ENCODE measurements at places on chromosomes 2 and 18.
A peak's percentile ranks its signal among the peaks of the same experiment; 100 is the strongest.

DNA sequence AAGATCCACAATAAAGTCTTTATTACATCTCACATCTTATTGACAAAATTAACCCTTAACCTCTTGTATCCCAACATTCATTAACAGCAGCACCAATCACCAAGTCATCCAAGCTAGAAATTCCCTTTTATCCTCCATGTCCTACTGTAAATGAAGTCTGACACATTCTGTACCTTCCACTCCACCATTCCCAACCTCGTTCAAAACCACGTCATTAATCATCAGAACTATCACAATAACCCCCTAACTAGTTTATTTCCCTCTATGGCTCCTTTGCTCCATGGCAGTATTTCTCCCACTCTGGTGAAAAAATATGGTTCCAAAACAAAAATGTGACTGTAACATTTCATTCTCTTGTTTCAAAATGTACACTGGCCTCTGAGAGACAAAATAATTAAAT lies 1626.2 kb downstream of the LRP1B start:
- DNase-seq = no peak

DNA sequence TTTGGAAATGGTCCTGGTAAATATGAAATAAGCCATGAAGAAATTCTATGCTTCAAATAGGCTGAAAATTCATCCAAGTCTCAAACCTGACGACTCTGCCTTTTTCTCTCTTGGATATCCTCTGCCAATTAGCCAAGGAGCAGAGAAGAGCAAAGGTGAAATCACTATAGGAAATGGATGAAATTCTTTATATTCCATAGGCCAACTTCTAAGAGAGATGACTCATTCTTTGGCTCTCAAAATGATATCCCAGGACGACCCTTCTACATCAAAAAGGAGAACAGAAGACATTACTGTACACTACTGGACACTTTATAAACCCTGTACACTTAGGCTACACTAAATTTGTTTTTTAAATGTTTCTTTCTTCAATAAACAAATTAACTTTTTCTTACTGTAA lies 22.7 kb downstream of the PDE1A start:
- peak; percentile 63 for DNase-seq

DNA sequence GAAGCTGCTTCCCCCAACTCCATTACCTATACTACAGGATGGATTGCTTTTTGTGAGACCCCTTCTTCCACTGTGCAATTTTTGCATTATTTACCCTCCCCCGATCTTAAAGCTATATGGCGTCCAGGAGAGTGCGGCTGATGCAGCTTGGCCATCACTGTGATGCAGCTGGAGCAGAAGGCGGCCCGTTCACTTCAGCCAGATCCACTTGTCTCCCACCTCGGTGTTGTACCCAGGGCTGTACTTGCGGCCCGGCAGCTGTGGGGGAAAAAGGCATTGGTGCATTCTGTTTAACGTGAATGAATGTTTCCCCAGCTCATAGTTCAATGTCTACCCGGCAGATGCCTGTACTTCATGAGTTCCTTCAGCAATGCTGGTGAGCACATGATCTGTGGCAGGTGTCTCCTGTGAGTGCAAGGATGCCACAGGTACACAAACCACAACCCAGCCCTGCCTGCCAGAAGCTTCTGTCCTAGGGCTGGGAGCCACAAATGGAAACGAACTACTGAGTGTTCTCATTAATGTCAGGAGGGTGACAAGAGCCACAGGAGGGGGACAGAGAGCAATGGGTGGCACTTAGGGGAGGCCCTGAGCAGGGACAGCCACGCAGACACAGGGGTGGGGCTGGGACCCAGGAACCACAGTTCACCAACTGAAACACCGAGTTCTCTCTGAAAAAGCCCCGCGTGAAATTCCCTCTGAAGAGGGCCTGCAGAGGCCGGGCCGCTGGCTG lies 64.0 kb downstream of the NDUFA10 start:
- DNase-seq = no peak

- DNase-seq = no peak
Observed at GRCh38 chr2:168723275-168723899, 79.0 kb upstream of the NOSTRIN start.

- peak; percentile 5 for DNase-seq
Observed at GRCh38 chr2:44844651-44845270, 96.7 kb upstream of the SIX3 start.

- DNase-seq = peak; percentile 31
Observed at GRCh38 chr2:153388246-153388645, 90.3 kb downstream of the RPRM start.

- DNase-seq = no peak
Observed at GRCh38 chr2:33442528-33443079, 33.8 kb upstream of the RASGRP3 start.

DNA sequence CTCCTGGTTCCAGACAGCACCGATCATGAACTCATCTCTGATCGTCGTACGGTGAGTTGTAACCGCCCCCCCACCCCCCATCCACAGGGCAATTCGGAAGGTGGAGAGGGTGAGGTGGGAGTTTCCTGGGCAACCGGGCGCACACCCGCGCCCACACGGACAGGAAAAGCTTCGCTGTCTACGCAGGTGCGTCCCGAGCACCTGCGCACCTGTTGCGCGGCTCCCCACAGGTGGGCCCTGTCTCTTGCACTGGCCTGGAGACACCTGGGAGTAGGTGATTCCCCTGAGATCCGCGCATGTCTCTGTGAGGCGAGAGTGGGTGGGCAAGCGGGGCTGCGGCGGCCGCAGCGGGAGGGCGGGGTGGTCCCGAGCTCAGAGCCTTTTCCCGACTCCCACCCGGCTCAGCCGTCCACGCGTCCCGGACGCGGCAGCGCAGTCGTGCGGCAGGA lies 459 bp upstream of the ATP6V1C2 start:
- no peak for DNase-seq

DNA sequence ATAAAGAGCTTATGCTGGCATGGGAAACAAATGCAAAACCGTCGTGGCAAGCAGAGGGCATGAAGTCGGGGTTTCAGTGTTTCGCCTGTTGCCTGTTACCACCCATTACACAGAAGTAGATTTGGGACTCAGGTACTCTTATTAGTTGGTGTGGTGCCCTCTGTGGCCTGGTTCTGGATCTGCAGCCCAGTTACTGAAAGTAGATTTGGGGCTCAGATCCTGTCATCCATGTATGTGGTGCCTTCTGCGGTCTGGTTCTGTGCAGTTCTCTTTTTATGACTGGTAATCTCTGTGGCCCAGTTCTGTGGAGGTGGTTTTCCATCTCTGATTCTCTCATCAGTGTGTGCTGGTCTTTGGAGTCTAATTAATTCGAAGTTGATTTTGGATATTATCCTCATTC lies 45.2 kb downstream of the ADNP2 start:
- DNase-seq = peak; percentile 32

- no peak for DNase-seq
Observed at GRCh38 chr2:120468136-120468535, 122.2 kb downstream of the INHBB start.

GRCh38 chr2:7983451-7983850 lies 698.4 kb upstream of the ID2 start:
- no peak for DNase-seq

DNA sequence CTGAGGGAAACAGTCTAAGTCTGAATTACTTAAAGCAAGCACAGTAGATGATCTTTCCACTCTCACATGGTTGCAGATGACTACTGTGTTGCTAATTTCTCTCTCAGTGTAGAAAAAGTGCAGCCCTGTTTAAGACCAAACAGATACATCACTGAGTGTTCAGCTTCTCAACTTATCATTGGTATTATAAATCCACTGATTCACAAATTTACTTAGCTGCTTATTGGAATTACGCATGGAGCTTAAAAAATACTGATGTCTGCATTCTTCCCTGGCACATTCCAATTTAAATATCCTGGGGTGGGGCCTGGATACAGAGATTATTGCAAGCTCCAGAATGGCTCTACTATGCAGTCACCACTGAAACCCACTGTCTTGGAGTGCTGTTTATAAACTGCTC lies 411.2 kb downstream of the RND3 start:
- DNase-seq = peak; percentile 69

DNA sequence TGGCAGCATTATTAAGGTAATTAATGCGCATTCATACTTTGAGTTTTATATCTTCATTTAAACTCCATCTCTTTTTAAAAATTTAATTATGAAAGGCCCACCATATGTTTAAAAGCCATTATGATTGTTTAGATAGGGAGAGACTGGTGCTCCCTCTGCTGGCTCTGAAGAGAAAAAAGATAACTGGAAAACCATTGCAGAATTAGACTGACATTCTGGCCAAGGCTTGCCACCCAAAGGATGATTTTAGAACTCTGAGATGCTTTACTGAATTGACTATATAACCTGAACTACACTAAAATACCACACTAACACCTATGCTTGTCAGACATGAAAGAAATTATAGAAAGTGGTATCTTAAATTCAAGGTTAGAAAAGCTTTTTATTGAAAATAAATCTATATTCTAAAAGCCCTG lies 127.6 kb upstream of the SPOPL start:
- peak; percentile 56 for DNase-seq

- DNase-seq = no peak
Observed at GRCh38 chr2:86237172-86237571, 37.9 kb downstream of the MRPL35 start.

GRCh38 chr2:79887747-79888374 lies 375.0 kb downstream of the CTNNA2 start:
- DNase-seq = peak; percentile 70

DNA sequence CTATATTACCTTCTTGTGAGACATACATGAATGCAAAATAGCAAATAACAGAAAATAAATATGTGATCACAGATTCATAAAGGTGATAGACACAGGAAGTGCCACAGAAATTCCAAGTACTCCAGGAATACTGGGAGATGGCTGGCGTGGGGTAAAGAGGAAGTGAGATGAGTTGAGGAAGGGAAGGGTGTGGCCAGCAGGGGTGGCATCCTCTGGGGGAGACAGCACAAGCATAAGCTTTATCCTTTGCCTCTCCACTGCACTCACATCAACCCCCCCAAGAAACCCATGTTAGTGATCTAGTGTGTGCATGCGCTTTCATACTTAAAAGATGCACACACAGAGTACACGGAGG lies 94.8 kb upstream of the B3GNT7 start:
- no peak for DNase-seq

GRCh38 chr2:231887756-231888155 lies 38.4 kb downstream of the NPPC start:
- DNase-seq = no peak

- no peak for DNase-seq
Observed at GRCh38 chr2:128497461-128497860, 178.8 kb upstream of the HS6ST1 start.

DNA sequence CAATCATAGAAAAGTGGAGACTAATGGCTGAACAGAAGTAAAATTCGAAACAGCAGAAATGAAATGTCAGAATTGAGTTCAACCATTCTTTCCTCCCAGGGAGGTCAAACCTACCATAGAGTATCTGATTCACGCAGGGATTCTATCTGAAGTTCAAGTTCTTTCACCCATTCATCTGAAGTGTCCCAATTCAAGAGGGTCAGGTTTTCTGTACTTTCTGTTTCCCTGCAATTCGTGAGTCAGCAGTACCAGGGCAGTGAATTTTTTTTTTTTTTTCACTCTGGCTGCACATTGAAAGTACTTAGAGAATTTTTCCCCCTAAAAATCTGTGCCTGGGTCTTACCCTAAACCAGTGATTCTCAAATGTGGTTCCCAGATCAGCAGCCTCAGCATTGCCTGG lies 40.9 kb upstream of the CCDC88A start:
- peak; percentile 57 for DNase-seq

DNA sequence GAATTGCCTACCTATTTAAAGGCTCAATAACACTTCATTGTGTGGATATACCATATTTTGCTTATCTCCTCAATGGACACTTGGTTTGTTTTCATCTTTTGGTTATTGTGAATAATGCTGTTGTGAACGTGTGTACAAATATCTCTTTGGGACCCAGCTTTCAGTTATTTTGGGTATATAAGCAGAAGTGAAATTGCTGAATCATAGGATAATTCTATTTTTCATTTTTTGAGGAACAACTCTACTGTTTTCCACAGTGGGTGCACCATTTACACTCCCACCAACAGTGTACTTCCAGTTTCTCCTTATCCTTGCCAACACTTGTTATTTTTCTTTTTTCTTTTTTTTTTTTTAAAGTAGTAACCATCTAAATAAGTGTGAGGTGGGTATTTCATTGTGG lies 29.0 kb downstream of the PTPN4 start:
- no peak for DNase-seq

- DNase-seq = no peak
Observed at GRCh38 chr2:178999476-178999875, 50.5 kb downstream of the CCDC141 start.

- DNase-seq = no peak
Observed at GRCh38 chr2:223811757-223812156, 25.6 kb downstream of the AP1S3 start.

- DNase-seq = no peak
Observed at GRCh38 chr18:54641734-54642133, 50.7 kb downstream of the DYNAP start.

DNA sequence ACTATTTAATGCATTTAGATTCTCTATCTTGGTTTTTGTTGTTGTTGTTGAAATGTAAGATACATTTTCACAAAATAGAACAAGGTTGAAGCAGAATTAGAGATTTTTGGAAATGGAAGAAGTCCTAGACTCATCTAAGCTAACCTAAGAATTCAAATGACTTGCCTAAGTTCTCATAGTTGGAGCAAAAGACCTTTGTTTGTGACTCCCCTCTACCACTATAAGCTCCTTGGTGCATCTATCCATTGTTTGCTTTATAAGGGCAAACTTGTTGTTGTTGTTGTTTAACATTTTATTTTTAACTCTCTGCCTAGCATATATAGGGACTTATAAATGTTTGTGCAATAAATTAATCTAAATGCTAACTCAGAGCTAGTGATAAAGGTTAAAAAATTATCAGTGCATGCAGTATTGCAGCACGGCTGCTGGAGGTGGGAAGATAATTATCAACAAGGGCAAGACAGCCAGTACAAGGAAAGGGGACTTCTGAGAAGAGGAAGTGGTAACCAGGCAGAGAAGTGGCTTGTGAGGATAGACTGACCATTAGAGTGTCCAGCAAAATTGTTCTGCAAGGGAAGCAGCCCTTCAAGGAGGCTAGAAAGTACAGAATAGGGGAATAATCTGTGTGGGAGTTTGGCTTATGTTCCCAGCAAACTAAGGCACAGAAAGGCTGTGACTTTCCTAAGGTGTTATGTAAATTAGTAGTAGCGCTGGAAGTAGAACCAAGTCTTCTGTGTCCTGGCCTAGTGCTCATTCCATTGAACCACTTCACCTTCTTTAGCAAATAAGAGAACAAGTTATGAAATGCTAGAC lies 38.1 kb upstream of the ACYP2 start:
- DNase-seq = no peak

- no peak for DNase-seq
Observed at GRCh38 chr18:69400976-69401225, 213 bp downstream of the DOK6 start.

DNA sequence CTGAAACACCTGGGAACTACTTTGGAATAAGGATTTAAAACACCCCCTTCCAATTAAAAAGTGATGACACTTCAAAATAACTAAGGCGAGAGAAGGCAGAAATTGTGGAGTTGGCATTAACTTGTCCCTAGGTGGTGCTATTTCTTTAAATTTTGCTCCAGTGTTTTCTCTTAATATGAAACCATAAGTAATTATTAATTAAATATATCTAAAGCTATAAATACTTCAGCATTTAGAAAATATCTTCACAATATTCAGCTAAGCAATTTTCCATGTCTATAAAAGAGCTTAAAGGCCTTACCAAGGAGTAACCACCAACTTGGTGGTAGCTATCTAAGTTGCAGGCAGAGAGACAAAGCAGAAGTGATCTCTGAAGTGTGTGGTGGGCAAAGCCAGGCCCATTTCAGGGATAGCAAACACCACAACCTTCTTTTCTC lies 186.8 kb upstream of the PGAP1 start:
- peak; percentile 41 for DNase-seq

- peak; percentile 83 for DNase-seq
Observed at GRCh38 chr2:85753525-85754312, at the start of gene ATOH8. ATOH8 (plus strand) TSS chr2:85753991; CDS start chr2:85754190, 199 bp downstream.

All from iris pigment epithelial cell (primary cell).